ENCODE measurements at places on chromosomes 5 and 9.

- DNase-seq: no peak
Observed at GRCh38 chr9:135394131-135394530, 85.5 kb upstream of the PPP1R26 start.

GRCh38 chr9:98829766-98830165 is 22.3 kb downstream of the GALNT12 start:
- DNase-seq: no peak

- no peak for DNase-seq
Observed at GRCh38 chr9:113578279-113578865, 114.8 kb downstream of the RGS3 start.

DNA sequence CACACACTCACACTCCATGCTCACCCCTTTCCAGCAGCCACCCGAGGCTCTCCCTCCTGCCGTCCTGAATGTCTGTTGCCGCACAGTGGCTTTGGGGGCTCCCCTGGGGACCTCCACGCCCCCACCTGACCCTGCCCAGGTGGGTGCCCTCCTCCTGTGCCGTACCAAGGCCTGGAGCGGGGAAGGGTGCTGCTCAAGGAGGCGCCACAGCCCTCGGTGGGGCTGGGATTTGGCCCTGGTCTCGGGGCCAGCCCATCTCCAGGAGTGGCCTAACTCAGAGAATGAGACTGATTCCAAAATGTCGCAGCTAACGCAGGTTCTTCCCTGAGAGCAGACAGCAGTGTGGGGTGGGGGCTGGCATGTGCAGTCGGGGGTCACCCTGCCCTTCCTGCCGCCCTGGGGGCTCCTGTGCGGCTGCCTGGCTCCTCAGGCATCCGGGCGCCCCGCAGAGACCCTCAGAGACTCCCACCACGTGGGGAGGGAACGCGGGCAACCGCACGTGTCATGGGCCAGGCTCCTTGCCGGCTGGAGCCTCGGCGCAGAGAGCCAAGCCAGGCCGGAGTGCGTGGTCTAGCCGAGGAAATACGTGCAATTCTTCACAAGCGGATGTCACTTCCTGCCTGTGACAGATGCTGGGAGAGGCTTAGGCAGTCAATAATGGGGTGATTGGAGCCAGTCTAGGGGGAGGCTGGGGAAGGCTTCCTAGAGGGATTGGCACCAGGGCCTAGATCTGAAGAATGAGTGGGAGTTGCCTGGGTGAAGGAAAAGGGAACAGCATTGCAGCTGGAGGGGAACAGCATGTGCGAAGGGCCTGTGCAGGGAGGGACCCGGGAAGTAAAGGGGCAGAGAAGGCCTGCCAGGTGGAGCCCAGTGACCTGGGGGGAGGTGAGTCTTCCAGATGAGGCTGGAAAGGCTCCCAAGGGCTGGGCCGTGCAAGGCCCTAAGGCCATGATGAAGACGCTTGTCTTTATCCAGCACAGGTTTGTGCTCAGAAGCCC is 44.1 kb downstream of the C9orf50 start:
- DNase-seq: no peak

DNA sequence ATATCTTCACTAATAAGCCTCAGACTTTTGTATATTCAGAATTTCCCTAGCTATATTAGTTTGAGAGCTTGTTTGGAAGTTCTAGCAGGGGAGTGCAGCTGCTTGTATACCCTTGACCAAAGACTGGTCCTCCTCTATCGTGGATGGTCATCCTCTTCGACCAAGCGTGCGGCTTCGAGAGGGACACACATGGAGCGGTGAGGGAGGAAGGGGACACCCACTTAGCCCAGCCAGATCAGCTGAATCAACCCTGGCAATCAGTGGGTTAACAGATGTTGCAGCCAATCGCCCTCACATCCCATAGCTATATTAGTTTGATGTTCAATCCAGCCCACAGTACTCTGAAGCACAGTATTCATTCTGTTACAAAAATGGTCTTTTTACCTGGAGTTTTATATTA is 3.2 kb downstream of the CAVIN4 start:
- DNase-seq: no peak

- no peak for DNase-seq
Observed at GRCh38 chr5:118126159-118126558, 862.2 kb downstream of the DTWD2 start.

DNA sequence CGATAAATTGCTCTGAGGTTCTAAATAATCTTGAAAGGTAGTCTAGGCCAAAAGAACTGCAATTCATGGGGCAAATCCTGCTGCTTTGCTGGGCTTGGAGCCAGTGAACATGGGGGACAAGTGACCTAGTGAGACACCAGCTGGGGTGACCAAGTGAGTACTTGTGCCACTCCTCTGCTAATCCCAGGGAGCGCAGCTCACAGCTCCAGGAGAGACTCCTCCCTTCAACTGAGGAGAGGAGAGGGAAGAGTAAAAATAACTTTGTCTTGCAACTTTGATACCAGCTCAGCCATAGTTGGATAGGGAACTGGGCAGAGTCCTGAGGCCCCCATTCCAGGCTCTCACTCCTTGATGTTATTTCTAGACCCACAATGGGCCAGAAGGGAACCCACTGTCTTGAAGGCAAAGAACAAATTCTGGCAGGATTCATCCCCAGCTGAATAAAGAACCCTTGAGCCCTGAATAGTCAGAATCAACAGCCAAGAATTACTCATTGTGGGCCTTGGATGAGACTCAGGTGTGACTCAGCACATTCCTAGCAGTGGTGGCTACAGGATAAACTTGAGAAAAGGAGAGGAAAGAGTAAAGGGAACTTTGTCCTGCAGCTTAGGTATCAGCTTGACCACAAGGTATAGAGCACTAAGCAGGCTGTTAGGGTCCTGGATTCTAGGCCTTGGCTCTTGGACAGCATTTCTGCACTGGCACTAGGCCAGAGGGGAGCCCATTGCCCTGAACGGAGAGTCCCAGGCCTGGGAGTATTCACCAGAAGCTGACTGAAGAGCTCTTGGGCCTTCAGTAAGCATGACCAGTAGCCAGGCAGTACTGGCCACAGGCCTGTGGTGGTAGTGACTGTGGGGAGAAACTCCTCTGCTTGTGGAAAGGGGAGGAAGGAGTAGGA is 288.3 kb upstream of the CDH18 start:
- no peak for DNase-seq

DNA sequence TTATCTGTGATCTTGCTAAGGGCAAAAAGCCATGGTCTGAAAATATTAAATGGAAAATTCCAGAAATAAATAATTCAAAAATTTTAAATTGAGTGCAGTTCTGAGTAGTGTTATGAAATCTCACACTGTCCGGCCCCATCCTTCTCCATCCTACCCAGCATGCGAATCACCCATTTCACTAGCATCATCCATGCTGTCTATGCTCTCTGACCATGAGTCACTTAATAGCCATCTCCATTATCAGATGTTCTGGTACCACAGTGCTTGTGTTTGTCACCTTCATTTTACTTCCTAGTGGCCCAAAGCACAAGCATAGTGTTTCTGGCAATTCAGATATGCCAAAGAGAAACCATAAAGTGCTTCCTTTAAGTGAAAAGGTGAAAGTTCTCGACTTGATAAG is 63.3 kb upstream of the SMC5 start:
- DNase-seq: no peak

DNA sequence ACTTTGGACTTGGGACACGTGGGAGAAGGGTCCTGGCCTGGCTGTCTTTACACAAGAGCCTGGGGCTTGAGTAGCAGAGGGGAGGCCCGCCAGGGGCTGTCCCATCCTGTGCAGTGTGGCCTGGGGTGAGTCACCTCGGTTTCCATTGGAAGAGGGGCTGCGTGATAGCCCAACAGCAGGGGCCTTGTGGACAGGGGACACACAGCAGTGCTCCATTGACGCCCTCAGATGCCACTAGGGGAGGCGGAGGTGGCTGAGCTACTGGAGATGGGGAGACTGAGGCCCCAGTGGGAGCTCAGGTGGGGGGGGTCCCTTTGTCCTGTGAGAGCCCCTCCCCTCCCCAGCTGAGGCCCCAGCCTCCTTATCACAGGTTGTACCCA is 50.0 kb upstream of the RNU6ATAC start:
- DNase-seq: no peak

DNA sequence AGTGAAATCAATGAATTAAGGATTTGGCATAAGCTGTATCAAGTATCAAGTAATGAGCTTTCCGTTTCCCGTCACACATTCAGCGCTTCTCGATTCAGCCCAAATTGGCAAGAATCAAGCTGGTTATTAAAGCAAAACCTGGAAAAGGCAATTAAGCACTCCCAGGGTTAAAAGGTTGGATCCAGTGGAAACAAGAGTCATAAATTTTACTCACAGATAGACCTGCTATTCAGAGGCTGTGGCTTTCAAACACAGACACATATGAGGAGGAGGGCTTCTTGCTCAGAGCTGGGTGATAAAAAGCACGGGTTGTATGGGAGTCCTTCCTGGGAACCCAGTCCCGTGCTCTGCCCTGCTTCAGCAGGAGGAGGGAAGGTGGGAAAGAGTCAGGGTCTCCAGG is 112.3 kb upstream of the CXCL14 start:
- DNase-seq: no peak

- DNase-seq: no peak
Observed at GRCh38 chr9:32350682-32351081, 33.8 kb upstream of the ACO1 start.

- no peak for DNase-seq
Observed at GRCh38 chr5:153974131-153974812, 64.4 kb downstream of the FAM114A2 start.

GRCh38 chr9:97695995-97696802 is 941 bp downstream of the XPA start:
- DNase-seq: no peak

DNA sequence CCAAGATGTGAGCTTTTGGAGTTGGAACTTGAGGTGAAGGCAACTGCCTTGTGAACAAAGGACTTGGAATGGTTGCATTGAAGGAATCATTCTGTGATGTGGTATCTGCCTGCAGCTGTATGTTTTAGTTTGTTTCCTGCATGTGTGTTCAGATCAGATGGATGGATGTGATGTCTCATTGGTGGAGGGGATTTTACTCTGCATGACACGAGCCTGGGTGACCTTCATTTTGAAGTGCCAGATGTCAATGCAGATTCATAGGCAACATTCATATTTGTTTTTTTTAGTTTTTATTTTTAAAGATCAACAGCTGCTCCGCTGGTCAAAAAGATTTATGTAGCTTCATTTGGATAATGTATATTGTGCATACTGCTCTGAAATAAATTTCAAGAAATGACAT is 13.5 kb downstream of the FBXL7 start:
- DNase-seq: no peak

DNA sequence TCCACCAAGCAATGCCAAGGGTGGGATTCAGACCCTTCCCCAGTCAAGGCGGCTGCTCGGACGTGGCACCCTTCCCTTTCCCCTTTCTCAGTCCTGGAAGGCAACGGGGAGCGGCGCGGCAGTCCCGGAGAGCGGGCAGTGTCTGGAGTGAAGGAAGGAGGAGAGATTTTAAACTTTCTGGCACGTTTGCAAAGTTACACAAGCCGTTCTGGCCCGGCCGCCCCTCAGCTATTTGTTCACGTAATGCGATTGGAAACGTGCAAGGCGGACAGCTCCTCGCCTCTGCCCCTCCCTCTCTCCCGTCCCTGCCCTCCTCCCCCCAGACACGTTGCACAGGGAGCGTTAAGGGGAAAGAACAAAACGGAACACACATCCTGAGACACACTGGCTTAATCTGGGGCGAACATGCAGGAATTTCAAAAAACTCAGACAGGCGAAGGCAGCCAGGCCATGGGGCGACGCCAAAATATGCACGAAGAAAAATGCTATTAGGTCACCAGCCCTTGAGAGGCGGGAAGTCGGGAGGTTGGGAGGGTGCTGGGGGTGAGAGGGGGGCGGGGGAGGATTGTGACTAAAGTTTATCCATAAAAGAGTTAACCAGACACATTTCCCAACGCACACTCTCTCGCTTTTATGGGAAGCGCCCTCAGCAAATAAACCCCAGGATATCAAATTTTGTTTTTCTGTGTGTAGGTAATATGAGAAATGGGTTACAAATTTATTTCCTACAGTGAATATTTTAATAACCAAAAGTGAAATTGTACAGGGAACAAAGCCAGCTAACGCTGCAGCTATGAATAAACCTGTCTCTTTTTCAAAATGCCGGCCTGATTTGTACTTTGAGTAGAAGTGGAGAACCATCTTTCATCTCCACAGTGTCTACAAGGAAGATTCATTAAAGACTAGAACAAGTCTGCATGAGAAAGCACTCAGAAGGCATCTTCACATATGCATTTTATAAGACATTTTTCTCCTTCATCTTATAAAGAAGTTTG is at the start of gene LOX:
Gene LOX (minus strand): TSS at position 144 of the 995 bp plus-strand sequence. CDS start 274 bp downstream, outside the sequence.
- DNase-seq: no peak

DNA sequence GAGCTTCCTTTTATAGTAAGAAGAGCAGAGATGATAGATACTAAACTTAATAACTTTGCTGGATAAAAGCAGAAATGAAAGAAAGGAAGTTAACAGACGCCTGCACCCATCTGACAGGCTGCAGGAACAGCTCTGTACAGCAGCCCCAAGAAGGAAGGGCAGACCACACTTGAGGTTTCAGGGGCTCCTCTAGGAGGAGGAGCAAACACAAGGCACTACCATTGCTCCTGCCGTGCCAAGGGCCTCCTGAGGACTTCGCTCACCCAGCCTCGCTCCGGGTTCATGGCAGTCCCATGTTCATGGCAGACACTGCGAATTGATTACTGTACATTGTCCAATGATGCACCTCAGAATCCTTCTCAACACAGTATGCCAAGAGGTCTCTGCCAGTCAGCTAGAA is 85.1 kb downstream of the AMBP start:
- no peak for DNase-seq

DNA sequence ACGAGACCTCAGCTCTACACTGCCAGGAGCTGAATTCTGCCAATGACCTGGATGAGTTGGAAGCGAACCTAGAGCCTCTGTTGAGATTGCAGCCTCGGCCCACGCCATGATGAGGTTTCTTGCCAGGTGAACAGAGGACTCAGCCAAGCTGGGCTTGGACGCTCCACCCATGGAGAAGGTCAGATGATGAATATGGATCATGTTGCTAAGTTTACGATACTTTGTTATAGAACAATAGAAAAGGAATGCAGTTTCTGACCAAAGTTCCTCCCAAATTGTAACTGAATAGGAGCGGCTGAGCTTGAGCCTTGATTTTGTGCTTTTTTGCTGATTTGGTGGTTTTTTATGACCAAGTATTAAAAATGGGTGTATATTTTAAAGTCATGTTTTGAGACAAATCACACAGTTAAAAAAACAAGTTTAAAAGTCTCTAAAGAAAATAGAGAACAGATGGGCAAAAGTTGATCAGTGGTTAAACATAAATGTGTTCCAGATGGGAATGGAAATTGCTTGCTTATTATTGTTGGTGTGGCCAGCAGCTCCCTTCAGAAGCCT is 32.9 kb downstream of the ROPN1L start:
- no peak for DNase-seq

DNA sequence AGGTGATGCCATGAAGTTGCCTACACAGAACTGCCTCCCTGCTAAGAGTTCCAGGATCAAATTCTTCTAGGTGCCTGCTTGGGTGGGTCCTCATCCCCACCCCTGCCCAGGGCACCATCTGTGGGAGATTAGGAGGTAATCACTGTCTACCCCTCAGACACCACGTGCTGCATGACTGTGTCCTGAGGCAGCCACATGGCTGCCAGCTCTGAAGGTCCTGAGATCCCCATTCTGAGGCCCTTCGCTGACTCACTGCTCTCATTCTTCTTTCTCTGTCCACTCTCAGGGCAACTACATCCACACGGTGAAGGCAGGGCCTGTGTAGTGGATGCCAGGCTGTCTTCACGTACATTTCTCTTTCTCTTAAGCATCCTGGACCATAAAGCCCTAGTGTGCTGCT is 222.9 kb upstream of the ANKRD55 start:
- no peak for DNase-seq

GRCh38 chr5:14552017-14552416 is 29.6 kb upstream of the OTULINL start:
- DNase-seq: no peak
